ENCODE measurements at places on chromosomes 11 and 22. TPM values are rescaled to one million over a fixed set of nuclear protein-coding genes. Genes with fewer than 3 reads are reported as not detected.

GRCh38 chr22:35517769-35518530 lies 22.7 kb upstream of the RASD2 start:
- no peak for DNase-seq

DNA sequence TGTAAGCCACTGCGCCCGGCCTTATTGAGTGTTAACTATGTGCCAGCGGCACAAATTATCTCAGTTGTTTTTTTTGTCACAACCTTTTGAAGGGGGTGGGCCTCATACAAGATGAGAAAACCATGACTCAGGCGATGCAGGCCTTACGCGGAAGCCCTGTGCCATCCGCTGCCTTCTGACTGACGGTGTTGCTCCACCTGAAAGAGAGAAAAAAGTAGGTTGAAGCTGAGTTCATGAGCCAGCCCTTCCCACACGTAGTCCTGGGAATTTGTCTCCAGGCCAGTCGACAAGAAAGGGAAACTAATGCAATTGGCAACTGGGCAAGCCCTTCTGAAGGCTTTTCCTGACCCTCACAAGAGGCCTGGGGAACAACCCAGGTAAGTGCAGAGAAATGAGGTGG lies 96.9 kb upstream of the CRYBB3 start:
- DNase-seq: no peak

DNA sequence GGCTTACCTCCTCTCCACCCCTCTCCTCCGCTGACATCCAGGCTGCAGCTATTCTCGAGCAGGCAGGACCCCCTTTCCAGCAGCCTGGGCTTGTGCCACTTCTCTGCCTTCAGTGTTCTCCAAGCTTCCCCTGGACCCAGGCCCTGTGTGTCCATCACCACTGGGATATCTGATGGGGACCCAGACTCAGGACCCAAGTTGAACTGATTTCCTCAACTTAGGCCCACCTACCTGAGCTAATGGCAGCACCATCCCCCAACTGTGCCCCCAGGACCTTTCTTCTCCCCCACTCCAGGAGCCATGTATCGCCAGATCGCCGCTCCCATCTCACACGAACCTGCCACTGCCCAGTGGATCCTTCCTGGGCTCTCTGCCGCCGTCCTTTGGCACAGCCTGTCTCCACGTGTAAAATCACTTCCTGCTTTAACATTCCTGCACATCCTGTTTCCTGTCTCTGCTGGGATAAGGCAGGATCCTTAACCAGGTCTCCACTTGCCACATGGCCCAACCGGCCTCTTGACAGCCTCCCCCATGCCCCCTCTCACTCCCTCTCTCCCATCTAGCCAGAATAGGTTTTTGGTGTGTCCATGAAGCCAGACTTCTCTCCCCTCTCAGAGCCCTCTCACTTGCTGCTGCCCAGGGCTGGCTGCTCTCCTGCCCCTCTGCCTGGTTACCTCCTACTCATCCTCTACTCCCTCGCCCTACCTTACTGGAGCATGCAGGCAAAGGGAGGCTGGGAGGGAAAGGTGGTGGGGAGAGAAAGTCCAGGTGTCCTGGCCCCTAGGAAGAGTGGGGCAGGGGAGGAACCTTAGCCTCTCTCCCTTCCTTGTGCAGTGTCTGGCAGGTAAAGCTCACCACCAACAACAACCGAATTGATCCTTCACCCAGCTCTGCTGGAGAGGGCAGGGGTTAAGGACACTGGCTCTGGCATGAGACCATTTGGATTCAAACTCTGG lies 9.4 kb downstream of the SPATA19 start:
- no peak for DNase-seq

DNA sequence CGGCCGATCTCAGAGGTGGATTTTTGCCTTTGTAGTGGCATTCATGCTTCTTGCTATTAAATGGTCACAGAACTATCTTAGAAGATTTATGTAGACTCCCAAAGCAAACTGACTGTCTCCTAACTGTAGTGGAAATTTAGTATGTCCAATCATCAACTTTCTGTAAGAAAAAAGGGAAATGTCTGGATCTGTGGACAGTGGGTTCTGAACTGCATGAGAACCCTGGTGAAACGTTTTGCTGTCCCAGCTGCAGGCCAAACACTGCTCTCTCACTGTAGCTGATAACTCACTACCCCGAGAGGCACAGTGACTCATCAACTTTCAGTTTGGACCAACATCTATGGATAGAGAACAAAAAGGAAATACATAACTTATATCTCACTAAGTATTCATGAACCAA lies 387.1 kb downstream of the SOX6 start:
- DNase-seq: no peak

- DNase-seq: no peak
Observed at GRCh38 chr22:22037740-22038139, 55.2 kb upstream of the TOP3B start.

DNA sequence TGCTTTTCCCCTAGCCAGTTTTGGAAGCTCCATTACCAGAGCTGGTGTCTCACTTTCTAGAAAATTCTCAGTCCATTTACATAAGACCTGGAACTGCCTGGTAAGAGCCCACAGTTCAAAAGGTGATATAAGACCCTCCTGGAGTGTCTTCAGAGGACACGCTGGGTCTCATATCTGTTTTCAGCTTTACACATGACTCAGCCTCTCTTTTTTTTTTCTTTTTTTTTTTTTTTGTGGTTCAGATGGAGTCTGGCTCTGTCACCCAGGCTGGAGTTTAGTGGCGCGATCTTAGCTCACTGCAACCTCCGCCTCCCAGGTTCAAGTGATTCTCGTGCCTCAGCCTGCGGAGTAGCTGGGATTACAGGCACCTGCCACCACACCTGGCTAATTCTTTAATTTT lies 30.7 kb downstream of the WEE1 start:
- no peak for DNase-seq

DNA sequence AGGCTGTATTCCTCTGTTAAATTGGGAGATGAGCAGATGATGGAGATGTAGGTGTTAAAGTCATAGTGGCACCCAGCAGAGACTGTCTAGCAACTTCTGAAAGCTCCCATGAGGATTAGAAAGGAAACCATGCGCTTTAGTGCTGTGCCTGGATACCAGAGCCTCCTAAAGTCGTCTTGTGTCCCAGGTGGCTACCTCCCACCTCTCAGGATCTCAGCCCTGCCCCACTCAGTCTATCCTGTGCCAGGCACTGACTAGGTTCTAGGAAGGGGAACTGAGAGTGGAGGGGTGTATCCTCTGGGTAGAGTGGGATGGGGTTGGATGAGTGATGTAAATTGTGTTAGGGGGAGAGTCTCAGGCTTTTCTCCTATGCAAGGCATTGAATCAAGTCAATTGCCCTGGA lies 60.2 kb downstream of the KIAA1671 start:
- no peak for DNase-seq

- DNase-seq: peak; percentile 81
Observed at GRCh38 chr22:30922151-30922611, 46.4 kb downstream of the MORC2 start.

GRCh38 chr11:30342736-30343166 lies 19.8 kb downstream of the ARL14EP start:
- no peak for DNase-seq

DNA sequence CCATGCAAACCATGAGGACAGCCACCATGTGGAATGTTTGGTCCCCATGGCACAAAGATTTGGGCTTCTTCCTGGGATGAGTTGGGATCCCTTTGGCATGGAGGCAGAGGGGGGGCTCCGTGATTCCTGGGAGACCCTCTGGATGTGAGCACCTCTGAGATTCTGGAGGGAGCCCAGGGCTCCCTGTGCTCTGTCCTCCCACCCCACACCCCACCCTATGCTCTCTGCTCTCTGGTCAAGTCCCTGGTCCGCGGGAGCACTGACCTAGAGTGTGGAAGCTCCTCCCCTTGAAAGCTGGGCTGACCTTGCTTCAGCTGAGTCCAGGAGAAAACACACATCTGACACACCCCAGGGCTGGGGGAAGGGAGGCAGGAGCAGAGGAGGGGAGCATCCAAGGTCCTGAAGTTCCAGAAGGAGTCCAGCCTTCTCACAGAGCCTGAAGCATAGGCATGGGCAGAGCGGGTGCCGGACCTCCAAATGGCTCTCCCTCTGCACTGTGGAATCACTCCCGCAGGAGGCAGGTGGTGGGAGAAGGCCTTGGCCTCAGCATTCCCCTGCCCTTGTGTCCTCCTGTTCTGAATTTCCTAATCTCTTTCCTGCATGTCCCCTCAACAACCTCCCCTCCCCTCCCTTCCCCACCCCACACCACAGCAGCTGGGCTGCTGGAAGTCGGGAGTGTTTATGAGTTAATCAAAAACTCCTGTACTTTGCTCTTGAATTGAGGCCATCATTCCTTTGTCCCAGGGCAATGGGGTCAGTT lies 25.7 kb upstream of the OAF start:
- DNase-seq: no peak

GRCh38 chr11:12024254-12024926 lies 16.0 kb upstream of the DKK3 start:
- no peak for DNase-seq

DNA sequence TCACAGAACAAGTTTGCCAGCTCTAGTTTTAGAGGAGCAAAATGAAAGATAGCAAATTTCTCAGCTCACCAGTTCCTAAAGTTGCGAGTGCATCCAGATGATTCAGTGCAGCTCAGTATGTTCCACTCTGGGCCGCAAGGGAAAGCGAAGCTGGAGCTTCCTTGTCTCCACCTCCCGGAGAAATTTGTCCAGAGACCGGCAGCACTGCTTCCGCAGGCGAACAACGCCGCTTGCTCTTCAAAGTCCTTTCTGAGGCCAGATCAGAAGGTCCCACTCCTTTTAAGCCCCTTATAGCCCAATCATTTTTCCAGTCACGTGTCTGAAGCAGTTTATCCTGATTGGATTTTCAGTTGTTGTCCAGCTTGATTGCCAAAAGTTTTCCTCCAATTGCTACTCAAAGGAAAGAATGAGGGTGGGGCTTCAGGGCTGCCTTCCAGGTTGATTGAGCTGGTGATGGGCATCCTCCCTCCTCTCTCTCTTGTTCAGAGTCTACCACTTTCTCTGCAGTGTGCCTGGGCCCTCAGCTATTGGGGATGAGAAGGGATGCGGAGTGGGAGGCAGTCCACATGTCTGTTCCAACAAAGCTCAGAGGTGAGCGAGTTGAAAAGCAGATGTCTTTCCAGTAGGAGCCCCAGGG lies at the start of gene ZNF280A:
TSS of gene ZNF280A (minus strand) at position 251 of the 637 bp plus-strand sequence. CDS start 4,640 bp downstream, outside the sequence.
- DNase-seq: no peak

DNA sequence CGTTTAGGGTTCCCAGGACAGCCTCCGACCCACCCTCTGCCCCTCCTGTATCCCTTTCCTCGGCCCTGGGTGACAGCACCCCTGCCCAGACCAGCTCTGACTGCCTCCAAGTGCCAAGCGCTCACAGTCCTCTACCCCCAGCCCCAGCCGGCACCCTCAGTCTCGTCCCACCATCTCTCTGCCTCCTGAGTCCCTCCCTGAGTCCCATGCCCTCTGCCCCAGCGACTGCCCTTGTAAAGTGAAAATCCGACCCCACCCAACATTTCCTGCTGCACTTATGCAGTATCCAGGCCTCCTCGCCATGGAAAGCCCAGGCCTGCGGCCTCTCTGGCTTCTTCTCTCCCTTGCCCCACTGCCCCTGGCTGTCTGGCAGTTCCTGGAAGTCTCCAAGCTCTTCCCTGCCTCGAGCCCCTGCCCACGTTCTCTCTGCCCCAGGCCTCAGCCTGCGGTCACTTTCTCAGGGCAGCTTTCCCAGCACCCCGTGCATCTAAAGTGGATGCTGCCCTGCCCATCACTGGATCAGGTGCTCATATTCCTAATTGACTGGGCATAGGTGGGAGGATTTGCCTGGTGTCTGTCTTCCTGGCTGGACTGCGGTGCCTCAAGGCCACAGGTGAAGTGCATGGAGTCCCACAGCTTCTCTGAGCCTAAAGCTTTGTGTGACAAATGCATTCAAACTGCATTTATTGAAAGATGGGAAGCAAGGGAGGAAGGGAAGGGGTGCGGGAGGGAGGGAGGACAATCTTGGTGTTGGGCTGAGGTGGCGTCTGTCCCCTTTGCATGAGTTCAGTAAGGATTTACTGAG lies 17.7 kb upstream of the IL2RB start:
- no peak for DNase-seq

DNA sequence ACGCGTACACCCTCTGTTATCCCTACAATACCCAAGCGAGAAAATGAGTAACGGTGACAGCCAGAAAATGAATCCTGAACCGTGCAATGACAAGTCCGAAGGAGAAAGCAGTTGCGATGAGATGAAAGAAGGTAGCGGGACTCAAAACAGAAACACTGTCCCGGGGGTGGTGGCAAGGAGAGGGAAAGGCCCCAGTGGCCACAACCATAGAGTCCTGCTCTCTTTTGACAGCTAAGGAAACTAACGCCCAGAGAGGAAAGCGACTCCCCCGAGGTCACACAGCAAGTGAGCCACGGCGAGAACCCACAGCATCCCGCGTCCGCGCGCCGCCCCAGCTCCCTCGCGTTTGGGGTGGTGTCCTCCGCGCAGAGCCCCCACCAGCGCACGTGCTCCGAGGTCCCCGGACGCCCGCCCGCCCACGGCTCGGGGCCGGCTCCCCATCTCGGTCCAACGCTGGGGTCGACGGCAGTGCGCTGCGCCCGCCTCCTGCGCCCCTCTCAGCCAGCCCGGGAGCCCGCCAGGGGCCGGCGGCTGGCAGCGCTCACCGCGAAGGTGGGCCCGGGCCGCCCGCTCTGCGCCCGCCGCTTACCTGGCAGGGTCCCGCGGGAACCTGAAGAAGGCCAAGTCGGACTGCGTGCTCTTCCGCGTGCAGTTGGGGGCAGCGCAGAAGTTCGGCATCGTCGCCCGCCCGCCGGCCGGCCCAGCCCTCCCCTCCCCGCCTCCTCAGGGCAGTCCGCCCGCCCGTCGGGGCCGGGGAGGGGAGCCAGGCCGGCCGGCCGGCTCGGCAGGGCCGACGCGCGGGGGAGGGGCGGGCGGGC lies 564 bp downstream of the THAP12 start:
- DNase-seq: peak; percentile 72

DNA sequence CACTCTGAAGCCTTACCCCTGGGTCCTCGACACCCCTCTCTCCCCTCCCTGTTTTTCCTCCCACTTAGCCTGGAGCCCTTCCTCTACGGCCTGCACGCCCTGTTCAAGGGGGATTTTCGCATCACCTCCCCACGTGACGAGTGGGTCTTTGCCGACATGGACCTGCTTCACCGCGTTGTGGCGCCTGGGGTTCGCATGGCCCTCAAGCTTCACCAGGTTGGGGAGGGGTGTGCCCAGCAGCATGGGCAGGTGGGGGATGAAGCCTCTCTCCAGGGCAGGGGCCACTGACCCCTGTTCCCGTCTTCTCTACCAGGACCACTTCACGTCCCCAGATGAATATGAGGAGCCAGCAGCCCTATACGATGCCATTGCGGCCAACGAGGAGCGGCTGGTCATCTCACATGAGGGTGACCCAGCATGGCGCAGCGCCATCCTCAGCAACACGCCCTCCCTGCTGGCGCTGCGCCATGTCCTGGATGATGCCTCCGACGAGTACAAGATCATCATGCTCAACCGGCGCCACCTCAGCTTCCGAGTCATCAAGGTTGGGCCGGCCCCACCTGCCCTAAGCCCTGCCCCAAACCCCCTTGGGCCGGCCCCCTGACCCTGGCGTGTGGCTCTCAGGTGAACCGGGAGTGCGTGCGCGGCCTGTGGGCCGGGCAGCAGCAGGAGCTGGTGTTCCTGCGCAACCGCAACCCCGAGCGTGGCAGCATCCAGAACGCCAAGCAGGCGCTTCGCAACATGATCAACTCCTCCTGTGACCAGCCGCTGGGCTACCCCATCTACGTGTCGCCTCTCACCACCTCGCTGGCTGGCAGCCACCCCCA lies 2.8 kb upstream of the SIPA1 start:
- DNase-seq: no peak

The DUSP18 gene
- 12.5 TPM for total RNA-seq

The TMEM258 gene
- 148 TPM for total RNA-seq

The NUCB2 gene
- 30.3 TPM for total RNA-seq

The CCDC116 gene
- total RNA-seq: 0.48 TPM
